ENCODE measurements at places on chromosomes 2 and 18.

DNA sequence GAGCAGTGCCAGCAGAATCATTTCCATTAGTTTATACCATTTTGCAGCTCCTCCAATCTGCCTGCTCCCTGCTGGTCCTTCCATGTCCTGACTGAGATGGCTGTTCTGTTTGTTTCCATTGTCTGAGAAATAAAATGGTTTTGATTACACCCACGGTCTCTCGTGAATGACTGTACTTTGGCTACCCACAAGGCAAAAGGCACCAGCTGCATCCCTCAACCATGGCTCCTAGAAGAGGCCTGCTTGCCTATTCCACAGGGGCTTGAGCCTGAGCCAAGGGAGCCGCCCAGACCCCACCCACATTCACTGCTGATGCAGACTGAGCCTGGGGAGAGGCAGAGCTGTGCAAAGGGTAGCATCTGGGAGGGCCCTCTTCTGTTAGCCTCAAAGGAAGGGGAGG lies 31.2 kb downstream of the MARCHF4 start:
- peak; percentile 51 for DNase-seq

DNA sequence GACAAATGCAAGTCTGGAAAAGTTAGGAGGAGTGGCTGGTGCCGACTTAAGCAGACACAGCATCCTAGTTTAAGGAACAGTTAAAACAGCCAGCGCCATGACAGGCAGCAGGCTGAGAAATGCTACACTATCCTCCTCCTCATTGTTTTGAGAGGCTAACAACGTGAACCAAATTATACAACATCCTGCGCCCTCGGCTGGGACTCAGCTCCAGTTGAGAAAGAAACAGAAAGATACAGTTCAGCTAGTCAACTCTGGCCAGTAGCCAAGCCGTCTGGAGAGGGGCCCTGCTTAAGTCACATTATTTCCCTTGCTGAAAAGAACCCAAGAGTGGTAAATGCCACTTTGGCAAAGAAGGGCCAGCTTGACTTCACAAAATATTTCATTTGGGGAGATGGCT lies 90.2 kb downstream of the BCL11A start:
- no peak for DNase-seq

GRCh38 chr2:223328578-223328977 lies 273.6 kb downstream of the SCG2 start:
- no peak for DNase-seq

DNA sequence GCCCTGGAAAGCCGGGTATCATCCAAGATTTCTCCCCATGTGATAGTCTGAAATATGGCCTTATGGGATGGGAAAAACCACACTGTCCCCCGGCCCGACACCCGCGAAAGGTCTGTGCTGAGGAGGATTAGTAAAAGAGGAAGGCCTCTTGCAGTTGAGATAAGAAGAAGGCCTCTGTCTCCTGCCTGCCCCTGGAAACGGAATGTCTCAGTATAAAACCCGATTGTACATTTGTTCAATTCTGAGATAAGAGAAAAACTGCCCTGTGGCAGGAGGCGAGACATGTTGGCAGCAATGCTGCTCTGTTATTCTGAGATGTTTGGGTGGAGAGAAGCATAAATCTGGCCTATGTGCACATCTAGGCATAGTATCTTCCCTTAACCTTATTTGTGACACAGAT lies 26.8 kb downstream of the RUFY4 start:
- DNase-seq, result no peak

- no peak for DNase-seq
These were observed 523.9 kb downstream of the TNS1 start for GRCh38 chr2:217478831-217479455.

DNA sequence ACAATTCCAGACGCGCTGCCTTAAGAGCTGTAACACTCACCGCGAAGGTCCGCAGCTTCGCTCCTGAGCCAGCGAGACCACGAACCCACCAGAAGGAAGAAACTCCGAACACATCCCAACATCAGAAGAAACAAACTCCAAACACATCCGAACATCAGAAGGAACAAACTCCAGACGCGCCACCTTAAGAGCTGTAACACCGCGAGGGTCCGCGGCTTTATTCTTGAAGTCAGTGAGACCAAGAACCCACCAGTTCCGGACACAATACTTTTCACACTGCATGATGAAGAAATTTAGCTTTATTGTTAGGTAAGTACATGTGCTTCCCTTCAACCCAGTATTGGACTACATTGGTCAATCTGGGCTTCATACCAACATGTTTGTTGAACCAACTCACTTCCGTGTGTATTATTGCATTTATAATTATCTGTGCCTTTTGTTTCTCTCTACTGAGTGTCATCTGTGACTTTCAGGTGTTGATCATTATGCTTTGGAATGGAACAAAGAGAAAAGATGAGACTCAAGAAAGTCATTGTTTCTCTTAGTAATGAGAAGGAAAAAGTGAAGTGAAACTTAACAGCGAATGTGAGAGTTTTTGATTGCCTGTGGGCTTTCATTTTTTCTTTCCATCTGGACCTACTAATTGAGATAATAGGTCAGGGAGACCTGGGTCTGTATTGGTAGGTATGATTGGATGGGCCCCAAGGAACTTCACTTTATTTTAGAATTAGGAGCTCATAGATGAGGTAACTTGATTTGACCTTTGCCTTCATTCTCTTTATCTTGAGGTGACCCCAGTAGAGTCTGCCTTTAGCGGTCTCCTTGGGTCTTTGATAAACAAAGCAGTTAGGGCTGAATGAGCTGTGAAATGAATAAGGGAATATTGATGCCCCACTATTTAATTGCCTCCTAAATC lies 76.1 kb upstream of the CAVIN2 start:
- DNase-seq, result no peak

GRCh38 chr2:38556006-38556801 lies 46.5 kb downstream of the HNRNPLL start:
- no peak for DNase-seq

DNA sequence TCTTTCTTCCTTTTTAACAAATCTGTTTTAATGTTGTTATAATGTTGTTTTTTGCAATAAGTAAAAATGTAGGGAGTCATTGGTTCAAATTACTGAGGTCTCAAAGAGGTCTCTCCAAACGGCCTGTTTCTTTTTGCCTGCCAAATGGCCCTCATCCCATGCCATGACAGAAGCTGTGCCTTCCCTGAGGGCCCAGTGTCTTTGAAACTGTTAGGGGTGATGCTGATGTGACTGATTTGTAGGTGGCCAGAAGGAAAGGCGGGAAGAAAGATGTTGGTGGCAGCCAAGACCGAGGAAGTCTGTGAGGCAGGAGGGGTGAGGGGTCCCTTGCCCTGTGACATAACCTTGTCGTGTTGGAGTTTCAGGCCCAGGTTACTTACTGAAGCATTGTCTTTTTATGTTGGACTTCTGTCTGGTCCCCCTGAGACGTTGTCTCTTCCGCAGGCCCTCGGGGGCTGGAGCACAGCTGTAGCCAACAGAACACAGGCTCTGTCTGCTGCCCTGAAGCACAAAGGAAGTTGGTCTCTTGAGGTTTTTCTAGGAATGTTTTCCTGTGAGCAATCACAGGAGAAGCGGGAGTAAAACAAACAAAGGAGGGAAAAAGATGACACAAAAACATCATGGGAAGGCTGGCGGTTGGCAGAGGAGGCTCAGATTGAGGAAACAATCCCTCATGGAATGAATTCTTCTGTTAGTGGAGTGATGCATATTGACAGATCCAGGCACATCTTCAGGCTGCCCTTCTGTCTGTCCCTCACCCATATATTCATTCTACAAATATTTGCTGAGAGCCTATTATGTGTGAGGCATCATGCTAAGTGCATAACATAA lies 4.9 kb upstream of the ST3GAL5 start:
- DNase-seq, result no peak

DNA sequence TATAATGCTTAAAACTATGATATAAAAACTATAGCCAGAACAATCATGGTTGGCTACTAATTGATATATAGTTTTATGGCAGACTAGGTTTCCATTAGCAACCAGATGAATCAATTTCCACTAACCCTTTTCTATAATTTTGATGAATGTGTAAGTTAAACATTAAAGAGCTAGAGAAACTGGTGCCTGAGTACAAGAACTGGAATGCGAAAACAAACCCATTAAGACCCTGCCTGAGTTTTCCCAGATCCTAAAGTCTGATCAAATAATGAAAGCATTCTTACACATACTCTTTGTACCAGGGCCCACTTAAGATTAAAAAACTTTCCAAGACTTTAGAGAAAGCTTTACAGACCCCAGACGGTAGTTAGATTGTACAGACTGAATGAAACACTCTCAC lies 21.3 kb downstream of the MRPL19 start:
- no peak for DNase-seq

DNA sequence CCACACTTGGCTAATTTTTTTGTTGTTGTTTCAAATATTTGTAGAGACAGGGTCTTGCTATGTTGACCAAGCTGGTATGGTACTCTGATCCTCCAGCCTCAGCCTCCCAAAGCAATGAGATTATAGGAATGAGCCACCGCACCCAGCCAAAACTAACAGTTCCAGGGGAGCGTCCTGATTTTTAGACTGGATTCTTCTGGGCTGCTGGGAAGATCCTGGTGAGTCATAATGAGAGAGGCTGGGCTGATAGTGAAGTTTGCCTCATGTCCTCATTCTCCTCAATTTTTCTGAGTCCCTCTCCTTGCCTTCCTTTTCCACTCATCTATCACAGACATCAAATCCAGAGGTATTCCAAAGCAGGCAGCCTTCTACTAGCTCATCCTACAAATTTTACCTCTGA lies 81.3 kb downstream of the VSNL1 start:
- no peak for DNase-seq

DNA sequence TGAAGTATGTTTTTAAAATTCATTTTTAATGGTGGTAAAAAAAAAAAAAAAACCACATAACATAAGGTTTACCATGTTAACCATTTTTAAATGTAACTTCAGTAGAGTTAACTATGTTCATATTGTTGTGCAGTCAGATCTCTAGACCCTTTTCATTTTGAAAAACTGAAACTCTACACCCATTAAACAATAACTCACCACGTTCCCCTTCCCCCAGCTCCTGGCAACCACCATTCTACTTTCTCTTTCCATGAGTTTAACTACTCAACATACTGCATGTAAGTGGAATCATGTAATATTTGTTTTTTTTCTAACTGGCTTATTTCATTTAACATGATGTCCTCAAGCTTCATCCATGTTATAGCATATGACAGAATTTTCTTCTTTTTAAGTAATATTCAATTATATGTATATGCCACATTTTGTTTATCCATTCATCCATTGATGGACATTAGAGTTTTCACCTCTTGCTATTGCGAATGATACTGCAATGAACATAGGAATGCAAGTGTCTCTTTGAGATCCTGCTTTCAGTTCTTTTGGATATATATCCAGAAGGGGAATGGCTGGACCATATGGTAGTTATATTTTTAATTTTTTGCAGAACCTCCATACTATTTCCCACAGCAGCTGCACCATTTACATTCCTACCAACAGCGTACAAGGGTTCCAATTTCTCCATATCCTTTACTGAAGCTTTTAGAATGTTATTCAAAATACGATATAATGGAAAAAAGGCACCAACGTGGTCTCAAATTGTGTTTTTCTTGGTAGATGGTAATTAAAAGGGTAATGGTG lies 91.0 kb downstream of the SPTBN1 start:
- no peak for DNase-seq

DNA sequence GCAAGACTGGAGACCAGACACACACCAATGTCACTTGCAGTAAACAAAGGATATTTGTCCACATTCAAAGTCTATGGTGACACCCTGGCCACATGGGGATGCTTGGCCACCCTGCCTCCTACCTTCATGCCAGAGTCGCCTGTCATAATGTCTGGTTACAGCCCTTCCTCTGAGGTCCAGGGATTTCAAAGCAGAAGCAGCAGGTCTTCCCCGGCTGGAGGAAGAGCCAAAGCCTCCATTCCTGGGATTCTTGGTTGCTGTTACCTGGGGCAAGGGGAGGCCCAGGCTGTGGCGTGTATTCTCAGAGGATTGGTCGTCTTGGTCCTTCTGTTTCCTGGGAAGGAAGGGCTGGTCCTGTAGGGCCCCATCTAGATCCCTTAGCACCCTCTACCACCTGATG lies 2.3 kb upstream of the ALPP start:
- DNase-seq, result no peak

GRCh38 chr2:136408795-136409194 lies 290.8 kb upstream of the CXCR4 start:
- DNase-seq, result no peak

DNA sequence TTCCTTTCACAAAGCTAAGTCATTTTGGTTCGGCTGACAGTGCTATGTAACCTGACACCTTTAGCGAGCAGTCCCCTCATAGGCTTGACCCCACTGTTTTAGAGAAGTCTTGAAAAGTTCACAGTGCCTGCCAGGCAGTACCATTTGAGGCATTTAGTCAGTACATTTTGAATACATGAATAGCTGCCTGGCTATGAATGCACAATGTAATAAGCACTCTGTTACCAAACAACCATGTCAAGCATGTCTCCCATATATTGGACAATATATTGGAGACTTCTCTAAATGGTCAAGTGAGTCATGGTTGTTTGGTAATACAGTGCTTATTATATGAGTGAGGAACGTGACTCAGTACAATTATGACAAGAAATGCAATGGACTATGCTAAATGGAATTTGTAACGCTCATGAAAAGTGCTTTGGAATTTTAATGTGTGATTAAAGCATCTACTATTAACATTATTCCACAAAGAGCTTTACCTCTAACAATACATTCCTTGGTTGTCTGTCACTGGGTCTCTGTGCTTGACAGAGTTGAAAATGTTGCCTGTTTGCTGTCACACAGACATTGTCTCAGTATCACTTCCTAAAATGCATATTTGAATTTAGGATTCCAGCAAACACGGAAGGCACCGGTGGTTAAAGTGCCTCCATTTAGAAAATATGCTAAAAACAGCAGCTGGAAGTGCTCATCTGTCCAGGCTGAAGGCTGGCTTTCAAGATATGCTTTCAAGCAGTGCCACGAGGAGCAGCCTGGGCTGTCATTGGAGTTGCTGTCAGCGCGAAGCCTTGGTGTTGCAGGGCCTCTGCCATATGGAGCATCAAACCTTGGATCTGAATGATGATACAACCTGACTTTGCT lies 458.6 kb downstream of the FBXO15 start:
- DNase-seq, result no peak

DNA sequence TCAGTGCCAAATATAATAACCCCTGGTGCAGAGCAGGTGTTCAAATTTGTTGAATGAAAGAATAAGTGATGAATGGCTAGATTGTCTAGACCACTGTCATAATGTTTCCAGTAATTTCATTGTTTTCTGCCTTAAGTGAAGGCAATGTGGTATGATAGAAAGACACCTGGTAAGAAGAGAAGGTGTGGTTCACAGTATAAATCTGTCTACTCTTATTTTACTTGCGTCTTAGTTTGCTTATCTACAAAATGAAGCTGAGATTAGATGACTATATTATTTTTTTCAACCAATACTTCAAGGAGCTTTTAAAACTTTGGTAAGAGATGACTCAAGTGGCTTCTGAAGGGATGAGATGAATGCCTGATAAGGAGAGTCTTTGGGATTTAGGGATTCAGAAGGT lies 788.4 kb downstream of the EPHA4 start:
- DNase-seq, result no peak

GRCh38 chr2:172931256-172931894 lies 144.3 kb upstream of the MAP3K20 start:
- DNase-seq, result no peak

GRCh38 chr2:148273158-148273691 lies 252.3 kb downstream of the MBD5 start:
- no peak for DNase-seq

GRCh38 chr2:39743269-39743776 lies 35.7 kb downstream of the THUMPD2 start:
- DNase-seq, result no peak
